Non-pigmented ciliary epithelial cell (primary cell): ENCODE measurements at places on chromosomes 1 and 21.

DNA sequence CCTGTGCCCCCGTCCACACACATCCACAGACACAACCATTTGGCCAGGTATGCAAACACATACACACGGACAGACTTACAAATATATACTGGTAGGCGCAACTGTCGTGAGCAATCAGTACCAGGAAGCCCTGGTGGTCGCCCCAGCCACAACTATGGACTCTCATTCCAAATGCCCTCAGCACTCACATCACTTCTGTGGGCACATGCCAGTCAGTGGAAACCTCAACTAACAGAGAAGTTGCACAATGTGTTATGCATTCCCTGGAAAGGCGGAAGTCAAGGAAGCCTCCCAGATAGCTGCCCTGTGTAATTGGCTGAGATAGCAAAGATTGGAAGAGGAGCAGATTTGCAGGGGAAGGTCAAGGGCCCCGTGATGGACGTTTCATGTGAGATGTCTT, 1.4 kb upstream of the HEYL start:
- DNase-seq: no peak

DNA sequence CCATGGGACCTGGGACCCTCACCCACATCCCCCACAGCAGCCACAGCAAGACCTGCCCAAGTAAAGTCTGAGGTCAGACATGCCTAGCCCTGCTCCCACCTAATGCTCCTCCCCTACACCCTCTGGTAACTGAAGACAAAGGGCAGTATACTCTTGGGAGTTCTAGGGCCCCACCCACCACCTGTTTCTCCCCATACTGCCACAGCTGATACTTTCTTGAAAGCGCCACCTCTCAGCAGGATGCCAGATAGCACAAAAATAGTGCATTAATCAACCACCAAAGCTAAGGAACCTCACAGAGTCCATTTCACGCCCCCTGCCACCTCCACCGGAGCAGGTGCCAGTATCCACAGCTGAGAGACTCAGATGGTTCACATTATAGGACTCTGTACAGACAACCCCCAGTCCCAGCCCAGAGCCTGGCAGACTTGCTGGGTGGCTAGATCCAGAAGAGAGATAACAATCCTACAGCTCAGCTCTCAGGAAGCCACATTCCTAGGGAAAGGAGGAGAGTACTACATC, 238.1 kb downstream of the LRRC40 start:
- no peak for DNase-seq

DNA sequence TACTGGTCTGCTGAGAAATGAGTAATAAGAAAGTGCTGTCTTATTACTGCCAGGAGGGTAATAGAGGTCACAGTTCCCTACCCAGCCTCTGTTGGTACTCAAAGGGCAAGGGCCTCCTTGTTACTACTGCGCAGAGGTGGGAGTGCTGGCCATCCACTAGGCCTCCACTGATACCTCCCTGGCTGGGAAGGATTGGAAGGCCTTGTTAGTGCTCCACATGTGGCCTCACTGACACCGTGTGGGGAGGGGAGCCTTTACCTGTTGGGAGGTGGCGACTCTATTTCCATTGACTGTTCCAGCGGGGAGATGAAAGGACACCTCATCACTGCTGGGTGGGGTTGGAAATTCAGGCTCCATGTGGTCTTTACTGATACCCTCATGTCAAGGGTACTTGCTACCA, 57.8 kb upstream of the USP24 start:
- no peak for DNase-seq

- no peak for DNase-seq
Measured at GRCh38 chr1:115652236-115652788, 10.5 kb downstream of the VANGL1 start.

DNA sequence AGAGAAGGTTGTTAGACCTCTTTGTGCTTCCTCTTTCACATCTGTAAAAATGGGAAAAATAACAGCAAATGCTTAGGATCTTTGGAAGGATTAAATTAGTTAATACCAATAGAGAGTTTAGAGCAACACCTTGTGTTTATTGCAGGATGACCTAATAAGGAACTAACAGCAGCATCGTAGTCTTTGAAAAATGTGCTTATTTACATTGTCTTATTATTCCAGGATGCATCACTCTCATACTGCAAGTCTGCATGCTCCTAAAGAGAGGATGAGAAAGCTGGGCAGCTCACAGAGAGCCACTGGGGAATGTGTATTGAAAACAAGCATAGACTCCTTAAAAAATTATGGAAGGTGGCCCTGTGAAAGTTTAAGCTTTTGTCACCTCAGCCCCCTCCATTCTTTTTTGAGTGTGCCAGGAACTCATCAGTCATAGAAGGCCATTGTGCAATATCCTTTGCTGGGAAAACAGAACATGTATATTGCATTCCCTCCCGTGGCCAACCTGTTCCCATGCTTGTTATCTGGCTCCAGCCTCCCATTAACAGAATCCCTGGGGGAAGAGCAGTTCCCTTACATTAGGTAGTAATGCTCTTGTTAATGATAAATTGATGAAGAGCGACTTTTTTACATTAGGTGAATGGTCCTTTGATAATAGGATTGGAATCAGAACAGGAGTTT, 180.7 kb downstream of the ZNF326 start:
- no peak for DNase-seq

DNA sequence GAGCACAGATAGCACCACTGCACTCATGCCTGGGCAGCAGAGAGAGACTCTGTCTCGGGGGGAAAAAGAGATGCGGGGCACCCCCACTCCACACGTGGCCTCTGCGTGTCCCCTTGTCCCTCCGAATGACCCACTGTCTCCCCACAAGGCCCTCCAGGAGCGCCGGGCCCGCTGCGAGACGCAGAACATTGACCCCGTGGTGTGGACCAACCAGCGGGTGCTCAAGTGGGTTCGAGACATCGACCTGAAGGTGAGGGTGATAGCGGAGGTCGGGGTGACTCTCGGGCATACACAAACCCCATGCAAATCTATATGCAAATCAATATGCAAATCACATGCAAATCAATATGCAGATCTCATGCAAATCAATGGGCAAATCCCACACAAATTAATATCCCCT, 50.3 kb upstream of the TMEM51 start:
- DNase-seq: no peak

- DNase-seq: no peak
Measured at GRCh38 chr1:88284066-88284465, 400.0 kb upstream of the PKN2 start.

GRCh38 chr1:190102757-190103326, 374.8 kb downstream of the BRINP3 start:
- no peak for DNase-seq

- peak; percentile 18 for DNase-seq
Measured at GRCh38 chr1:206663832-206664652, 20.7 kb upstream of the MAPKAPK2 start.

GRCh38 chr1:203120325-203121153, 7.0 kb upstream of the ADORA1 start:
- no peak for DNase-seq

- DNase-seq: no peak
Measured at GRCh38 chr21:20646431-20647165, 351.6 kb upstream of the NCAM2 start.

DNA sequence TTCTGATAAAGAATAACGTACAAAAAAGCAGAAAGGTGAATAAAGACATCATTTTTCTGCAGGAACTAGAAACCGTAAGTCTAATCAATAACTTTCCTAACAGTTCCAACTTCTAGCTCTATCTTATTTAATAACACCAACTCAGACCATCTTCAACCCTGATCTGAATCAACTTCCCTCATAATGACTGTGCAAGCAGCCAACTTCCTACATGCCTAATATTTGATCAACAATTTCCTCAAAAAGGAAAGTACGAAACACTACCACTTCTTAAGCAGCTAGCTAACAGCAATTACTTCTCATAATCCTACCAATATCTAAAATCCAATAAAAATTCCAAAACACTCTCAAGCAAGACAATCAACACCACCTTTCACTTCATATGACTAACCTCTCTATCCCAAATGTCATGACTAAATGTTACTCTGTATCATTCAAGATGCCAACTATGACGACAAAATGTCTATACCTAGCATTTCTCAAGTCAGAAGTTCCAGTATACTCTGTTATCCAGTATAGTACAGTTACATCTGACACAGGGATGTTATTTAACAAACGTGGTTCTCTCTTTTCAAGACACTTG, 1.7 kb downstream of the COP1 start:
- DNase-seq: no peak

DNA sequence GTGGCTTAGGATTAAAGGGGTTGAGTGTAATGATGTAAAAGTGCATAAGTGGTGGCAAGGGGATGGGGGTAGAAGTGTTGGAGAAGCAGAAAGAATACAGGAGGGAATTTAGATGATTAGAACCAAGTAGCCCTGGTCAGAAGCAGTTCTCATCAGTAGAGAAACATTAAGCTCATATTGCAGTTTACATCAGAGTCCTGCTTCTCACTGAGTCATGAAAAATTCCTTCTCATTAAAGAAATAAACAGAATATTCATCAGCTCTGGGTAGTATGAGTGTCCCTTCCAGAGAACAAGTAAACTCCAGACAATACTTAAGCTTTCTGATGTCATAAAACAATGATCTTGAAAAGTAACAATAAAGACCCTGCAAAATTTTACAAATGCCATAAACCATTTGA, 36.5 kb downstream of the LRRIQ3 start:
- peak; percentile 4 for DNase-seq

DNA sequence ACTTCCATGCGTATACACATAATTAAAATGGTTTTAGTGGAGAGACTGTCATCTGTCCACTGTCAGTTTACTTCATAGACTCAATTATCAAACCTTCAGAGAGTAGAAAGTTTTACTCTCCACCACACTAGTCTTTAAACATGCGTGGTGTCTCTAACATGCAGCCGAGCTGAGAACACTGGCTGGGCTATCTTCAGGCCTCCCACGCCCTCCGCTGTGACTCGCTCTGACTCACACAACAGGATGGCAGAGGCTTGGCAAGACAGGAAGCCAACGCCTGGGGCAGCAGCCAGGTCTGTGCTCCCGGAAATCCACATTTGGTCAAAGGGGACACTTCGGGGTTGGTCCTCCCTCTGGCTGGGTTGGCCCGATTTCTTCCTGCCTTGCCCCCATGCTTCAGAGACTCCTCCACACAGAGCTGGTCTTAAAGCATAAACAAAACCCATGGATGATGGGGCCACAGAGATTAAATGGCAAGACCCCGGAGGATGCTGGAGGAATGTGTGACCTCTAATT, 22.7 kb upstream of the IFNGR2 start:
- DNase-seq: peak; percentile 86

- no peak for DNase-seq
Measured at GRCh38 chr21:29712818-29713217, 227.0 kb downstream of the GRIK1 start.

DNA sequence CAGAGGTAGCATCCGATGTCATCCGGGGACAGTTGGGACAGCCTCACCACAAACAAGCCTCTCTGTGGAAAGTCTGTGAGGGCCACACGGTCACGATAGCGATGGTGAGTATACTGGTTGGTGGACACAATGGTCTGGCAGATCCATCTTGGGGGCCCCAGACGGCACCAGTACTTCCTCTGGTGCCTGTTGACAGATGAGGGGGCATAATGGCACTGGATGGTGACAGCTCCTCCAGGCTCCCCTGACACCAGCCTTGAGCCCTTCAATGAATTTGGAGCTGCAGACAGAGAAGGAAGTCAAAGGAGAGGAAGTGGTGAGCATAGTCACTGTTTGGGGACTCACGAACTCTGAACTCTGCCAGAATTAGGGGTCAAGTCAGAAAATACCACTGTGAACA, 8.0 kb downstream of the FCAMR start:
- DNase-seq: no peak

GRCh38 chr1:219732814-219733491, 120.0 kb upstream of the ZC3H11B start:
- DNase-seq: no peak

GRCh38 chr1:186183970-186184628, 191.0 kb downstream of the TPR start:
- DNase-seq: no peak

DNA sequence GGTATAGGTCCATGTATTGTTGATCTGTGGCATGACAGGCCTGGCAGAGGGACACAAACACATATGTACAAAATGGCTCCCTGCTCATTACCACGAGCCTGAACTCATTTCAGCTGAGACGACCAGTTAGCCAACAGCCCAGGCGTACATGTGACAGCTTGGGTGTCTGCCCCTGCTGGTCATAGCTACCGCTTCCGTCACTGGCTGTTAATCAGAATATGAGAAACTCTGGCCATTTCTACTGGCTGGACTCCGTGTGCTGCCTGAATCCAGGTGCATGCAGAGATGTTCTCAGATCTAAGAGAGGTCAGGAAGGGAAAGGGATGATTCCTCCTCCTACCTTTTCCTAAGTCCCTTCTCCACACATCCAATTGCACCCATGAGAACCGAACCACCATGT, 144.5 kb downstream of the PBX1 start:
- DNase-seq: no peak

DNA sequence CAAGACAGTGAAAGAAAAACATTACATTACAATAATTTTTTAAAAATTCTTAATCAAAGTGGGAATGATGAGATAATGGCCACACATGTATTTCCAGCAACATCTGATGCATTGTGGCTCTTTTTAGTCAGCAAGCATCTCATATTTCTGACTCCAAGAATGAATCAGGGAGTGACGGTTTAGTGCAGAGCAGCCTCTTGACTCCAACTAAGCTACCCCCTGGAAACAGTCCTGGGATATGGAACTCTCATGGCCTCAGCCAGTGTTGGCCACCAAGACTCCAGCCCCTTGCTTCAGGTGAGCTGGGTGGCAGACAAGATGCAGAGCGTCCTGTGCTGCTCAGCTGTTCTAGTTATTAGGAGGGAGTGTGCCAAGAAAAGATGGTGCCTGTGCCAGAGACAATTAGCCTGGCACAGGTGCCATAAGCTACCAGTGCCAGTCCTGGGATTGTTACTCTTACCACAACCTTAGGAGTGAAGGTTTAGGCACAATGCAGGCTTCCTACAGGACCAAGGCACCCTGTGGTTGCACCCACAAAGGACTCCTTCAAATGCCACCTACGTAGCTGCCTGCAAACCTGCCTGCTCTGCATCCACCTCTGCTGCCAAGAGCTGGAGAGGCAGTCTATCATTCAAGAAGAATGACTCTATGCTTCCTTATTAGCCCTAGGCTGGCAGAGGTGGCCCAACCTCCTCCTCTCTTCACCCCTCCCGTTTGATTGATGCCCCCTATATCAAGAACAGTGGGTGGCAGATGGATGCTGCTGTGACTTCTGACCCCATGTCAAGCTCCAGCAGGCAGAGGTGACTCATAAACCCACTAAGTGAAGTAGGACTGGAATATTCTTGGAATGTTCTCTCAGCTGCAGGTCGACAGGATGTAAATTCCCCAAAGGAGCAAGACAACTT, 6.0 kb upstream of the SEC16B start:
- peak; percentile 60 for DNase-seq

- peak; percentile 70 for DNase-seq
Measured at GRCh38 chr1:28971980-28972771, 57.8 kb downstream of the EPB41 start.

- no peak for DNase-seq
Measured at GRCh38 chr1:164602480-164603093, 43.6 kb downstream of the PBX1 start.
